ENCODE measurements at places on chromosomes 7 and 10.

DNA sequence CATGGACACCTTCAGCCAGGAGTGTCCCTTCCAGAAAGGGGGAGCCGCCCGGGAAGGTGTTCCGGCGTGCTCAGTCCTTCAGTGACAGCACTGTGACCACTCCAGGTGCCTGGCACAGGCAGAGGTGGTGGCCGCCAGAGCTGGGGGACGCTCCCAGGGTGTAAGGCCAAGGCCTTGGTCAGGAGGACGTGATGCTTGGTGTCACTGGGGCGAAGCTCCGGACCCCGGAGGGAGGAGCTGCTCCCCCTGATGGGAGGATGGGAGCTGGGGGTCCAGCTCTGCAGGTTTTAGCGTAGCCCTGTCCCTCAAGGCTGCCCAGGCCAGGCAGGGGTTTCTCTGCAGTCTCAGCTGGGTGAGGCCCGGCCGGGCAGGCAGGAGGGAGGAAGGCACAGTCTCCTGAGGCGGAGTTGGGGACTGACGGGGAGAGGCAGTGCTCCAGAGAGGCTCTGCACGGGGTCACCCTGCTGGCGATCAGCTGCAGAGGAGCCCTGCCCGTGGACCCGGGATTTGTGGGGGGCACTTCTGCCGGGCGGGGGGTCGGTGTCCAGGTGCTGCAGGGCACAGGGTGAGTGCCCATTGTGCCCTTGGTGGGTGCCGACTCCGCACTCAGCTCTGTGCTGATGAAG is 56.5 kb upstream of the DNAJB6 start:
- DNase-seq, result no peak

- DNase-seq, result no peak
Measured at GRCh38 chr10:27865221-27865635, 119.6 kb upstream of the MKX start.

DNA sequence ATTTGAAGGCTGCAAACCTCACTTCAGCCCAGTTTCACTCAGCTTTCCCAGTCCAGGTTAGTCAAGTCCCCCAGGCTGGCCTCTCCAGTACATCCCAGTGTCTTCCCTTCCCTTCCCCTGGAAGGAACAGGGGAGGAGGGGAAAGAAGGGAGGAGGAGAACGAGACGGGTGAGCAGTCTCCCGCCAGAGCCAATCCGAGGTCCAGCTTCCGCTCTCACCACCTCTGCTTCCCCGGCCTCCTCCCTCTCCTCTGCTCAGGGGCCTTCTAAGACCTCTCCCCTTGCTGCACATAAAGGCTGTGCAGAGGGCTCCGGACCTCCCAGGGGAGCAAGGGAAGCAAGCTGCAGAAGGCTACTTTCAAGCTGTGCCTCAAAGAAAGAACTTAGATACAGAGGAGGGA is 4.1 kb downstream of the ATG9B start:
- DNase-seq, result no peak

DNA sequence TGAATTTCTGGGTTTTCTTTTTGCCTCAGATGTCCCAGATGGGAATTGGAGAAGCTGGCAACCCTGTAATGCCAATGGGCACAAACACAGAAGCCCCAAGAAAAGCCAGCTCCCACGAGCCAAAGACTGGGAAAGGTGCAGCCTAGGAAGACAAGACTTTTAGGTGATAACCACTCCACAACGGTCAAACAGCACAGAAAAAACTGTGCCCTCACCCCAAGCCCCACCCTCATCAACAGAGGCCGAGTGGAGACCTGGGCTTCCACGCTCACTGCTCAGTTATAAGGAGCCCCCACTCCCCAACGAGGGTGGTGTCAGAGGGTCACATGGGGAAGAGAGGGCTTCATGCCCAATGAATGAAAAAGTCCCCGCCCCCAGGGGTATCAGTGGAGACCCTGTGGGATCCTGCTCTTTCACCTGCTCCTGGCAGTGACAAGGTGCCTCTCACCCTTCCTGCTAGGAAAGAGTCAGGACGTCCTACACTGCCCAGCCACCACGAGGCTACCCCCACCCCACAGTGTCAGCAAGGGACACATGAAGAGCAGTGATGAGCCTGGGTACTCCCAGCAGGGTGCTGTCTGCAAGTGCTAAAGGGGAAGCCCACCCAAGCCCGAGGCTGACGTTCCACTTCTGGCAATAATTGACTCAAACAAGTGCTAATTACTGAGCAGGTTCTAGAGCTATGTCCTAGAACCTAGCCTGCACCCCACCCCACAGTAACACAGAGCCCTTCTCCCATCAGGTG is 8.3 kb downstream of the TMEM273 start:
- no peak for DNase-seq

DNA sequence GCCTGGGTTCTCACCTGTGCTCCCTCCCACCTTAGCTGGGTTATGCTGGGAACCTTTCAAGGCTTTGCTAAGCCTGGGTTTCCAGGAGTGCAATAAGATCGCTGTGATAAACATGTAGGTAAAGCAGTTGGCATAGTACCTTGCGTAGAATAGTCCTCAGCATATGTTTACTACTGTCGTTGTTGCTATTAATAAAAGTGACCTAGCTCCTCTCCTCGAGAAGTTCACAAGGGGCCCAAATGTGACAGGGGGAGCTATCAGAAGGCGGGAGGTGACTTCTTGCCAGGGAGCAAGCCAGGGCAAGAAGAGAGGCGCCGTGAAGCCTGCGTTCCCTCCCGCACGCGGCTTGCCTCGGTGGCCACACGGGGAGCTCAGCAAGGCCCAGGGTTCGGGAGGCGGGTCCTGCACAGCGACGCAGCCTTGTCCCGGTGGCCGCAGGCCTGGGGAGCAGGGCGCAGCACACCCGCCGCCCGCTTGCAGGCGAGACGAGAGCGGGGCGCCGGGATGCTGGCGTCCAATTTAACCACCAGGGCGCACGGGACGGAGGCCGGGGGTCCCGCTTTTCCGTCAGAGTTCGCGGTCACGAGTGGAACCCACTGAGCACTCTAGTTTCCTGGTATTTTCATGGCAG is 106.2 kb downstream of the SNX10 start:
- peak; percentile 39 for DNase-seq

DNA sequence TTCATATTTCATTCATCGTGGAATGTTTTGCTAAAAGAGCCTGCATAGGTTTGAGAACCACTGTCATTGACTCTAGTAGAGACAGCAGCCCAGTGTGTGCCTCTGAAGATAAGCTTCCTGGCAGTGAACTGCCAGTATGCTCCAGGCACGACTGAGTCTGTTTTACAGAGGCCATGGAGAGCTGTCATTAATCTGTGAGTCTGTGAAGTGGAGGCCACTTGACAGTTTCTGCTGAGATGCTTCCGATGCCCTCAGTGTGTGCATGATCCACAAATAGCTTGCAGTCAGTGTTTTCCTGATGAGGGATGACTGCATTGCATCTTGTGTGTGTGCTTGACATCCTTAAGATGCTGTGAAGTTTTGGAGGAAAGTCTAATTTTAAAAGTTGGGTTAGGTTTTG is 162.2 kb downstream of the PFKFB3 start:
- DNase-seq, result no peak

DNA sequence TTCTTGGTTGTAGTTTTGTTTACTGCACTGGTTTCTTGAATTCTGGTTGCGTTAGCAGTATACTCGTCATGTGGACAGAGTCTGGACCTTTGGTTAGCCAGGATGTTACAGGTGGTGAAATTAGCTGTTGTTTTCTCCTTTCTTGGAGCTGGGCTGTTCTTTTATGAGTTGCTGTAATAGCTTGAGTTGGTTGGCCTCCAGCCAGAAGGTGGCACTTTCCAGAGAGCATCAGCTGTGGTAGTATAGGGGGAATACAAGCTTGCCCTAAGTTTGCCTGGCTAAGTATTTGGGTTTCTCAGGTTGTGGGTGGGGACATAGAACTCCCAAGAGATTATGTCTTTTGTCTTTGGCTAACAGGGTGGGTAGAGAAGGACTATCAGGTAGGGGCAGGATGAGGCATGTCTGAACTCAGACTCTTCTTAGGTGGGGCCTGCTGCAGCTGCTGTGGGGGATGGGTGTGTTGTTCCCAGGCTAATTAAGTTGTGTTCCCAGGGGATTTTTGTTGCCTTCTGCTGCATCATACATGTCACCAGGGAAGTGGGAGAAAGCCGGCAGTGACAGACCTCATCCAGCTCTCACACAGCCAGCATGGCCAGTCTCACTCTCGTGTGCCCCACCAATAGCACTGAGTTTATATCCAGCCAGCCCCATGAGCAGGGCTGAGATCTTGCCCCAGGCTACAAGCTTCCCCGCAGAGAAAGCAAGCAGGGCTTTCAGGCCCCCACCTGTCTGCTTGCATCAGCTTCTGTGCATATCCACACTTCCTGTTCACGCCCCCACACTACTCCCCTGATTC is 246.7 kb upstream of the TPK1 start:
- DNase-seq, result no peak

GRCh38 chr7:135213831-135214230 is 2.5 kb upstream of the WDR91 start:
- no peak for DNase-seq

Measured in CD4-positive, alpha-beta T cell (primary cell).